ENCODE measurements at places on chromosomes 12 and 14. TPM values are rescaled to one million over a fixed set of nuclear protein-coding genes. Genes with fewer than 3 reads are reported as not detected.

The C14orf132 gene
- 7.5 TPM for total RNA-seq

The COQ5 gene
- 2.6 TPM for total RNA-seq

The BDKRB1 gene
- not detected for total RNA-seq

The UNC119B gene
- 21.5 TPM for total RNA-seq

The MYO1A gene
- 21.7 TPM for total RNA-seq

The GLIPR1L1 gene
- not detected for total RNA-seq

The GPR65 gene
- 2.6 TPM for total RNA-seq

The KRT2 gene
- total RNA-seq: not detected

The KRT6C gene
- 0.43 TPM for total RNA-seq

The GPR132 gene
- total RNA-seq: 1.7 TPM

The LRP6 gene
- 36.2 TPM for total RNA-seq

The WNT1 gene
- total RNA-seq: not detected

The DCN gene
- 516 TPM for total RNA-seq

The LALBA gene
- not detected for total RNA-seq

The SBNO1 gene
- total RNA-seq: 17.7 TPM

The AKAP6 gene
- total RNA-seq: 3.5 TPM

The KCNJ8 gene
- total RNA-seq: not detected

The FAM90A1 gene
- not detected for total RNA-seq

The STON2 gene
- total RNA-seq: 7.8 TPM

The CELA1 gene
- not detected for total RNA-seq

The ASPG gene
- total RNA-seq: 8.8 TPM

The HAL gene
- 0.89 TPM for total RNA-seq

The SCN8A gene
- 19.6 TPM for total RNA-seq

The OAS2 gene
- total RNA-seq: 25.1 TPM

The ARHGAP9 gene
- 28.1 TPM for total RNA-seq

The HDAC7 gene
- total RNA-seq: 32.1 TPM

The CYP27B1 gene
- total RNA-seq: 3.1 TPM

The WDHD1 gene
- total RNA-seq: 0.87 TPM

The DTX1 gene
- total RNA-seq: 2.9 TPM

Data from stomach (tissue), 19 donors.